CD4-positive, alpha-beta T cell treated with Interleukin-15 for 4 hours (primary cell): ENCODE measurements at places on chromosomes 4 and X.
A peak's percentile ranks its signal among the peaks of the same experiment; 100 is the strongest.

DNA sequence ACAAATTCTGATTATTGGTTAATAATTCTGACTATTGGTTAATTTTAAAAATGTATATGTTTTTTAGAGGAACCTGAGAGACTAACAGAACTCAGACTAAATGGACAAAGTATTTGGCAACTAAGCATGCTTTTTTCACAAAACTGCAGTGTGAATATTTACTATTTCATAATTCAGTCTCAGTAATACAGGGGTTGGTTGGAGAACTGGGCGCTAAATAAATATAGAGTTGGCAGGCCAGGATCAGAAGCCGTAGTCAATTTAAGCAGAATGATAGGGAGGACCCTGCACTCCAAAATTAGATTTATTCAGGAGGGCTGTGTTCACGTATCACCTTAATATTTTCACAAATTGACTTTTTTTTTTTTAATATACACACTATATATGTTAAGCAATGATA is 5.8 kb downstream of the TIGD2 start:
- DNase-seq: no peak

DNA sequence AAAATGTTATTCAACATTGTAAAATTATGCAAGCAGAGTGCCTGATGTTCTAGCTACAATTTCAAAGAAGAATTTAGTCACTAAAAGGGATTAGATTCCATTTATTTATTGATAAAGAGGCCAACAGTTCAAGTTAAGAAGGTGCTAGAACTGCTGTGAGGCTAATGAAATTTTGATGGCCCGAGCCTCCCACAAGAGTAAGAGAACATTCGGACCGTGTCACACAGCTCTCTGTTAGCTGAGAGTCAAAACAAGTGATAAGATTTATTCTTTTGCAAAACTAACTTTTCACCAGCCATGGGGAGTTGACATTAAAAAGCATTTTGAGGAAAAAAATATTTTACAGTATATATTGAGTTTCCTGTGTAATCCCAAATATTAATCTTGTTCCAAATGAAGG is 106.8 kb downstream of the TENM3 start:
- DNase-seq: no peak

DNA sequence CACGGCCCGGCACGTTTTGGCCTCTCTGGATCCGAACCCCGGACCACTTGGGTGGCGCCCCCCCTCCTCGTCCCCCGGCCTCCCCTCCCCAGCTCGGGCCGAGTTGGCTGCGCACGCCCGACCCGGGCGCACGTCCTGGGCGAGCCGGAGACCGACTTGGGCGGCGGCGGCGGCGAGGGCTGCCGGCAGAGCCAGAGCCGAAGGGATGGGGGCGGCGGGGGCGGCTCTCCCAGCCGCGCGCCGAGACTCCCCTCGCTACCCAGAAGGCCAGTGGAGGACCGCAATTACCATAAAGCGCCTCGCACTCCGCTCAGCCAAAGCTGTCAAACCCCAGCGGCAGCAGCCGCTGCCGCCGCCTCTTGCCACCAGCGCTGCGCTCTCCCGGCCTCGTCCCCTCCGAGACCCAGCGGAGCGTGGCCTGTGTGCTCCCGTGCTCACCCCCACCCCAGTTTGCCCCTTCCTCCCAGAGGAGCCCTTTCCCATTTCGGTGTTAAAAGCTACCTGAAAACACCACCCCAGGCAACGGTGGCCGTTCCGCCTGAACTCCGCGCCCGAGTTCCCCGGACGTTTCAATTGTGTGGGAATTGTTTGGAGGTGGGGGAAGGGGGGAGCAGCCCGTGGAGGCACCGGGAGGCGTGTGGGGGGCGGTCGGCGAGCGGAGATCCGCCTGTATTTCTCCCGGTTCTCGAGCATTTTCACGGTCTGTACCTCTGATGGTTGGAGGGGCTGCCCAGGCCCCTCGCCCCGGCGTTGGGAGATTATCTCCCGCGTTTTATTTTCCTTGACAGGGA is 701 bp upstream of the BCOR start:
- peak; percentile 59 for DNase-seq

GRCh38 chr4:25760518-25761157 is 102.2 kb downstream of the SEL1L3 start:
- no peak for DNase-seq

GRCh38 chrX:93932471-93933220 is 258.6 kb downstream of the FAM133A start:
- DNase-seq: no peak

DNA sequence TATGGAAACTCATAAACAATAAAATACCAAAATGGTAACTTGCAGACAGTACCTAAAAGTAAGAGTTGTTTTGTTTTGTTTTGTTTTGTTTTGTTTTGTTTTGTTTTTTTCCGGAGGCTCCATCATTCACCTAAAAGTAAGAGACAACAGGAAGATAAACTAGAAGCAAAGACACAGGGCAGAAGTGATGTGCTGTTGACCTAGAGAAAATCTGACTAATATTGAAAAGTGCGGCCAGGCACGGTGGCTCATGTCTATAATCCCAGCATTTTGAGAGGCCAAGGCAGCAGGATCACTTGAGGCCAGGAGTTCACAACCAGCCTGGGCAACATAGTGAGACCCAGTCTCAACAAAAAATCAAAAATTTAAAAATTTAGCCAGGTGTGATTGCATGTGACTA is 5.6 kb upstream of the CENPC start:
- no peak for DNase-seq

GRCh38 chr4:147816382-147817254 is 84.7 kb downstream of the ARHGAP10 start:
- no peak for DNase-seq

DNA sequence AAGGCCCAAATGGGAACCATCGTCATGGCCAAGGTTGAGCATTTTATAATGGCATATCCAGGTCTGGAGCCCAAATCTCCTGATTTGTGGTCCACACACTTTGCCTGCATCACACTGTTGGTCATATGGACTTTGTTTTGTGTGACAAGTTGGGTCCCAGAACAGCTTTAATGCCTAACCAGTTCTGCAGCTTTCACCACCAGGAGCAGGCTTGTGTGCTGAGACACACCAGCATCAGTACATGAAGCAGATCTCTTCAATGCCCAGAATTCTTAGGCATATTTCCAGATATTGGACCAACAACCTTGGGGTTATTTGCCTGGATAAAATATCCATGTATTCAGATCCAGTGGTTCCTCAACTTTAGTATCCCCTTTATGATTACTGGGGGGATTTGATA is 371.3 kb downstream of the FBXW7 start:
- no peak for DNase-seq

DNA sequence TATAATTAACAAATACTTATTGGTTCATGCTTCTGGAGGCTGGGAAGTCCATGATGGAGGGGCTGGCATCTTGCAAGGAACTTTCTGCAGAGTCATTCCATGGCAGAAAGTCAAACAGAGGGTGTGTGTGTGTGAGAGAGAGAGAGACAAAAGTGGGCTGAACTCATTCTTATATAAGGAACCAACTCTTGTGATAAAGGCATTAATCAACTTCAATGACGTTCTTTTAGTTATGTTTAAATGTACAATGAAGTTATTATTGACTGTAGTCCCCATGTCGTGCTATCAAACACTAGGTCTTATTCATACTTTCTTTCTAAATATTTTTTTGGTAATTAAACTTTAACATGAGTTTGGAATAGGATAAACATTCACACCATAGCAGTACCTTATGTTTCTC is 1408.8 kb downstream of the STIM2 start:
- DNase-seq: no peak

DNA sequence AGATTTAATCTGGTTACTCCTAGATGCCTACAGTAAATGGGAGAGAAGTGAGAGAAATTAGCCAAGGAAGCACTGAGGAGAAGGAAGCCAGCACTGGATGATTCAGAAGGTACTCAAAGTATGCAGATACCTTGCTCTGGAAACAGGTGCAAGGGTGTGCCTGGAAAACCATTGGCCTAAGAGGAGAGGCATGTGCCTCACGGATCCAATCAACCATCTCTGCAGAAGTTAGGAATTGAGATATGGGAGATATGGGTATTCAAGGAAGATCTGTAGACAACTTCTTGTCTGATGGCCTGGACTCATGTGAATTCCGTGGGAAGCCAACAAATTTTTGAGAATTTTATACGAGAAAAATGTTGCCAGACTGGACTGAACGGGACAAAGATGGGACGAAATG is 4.7 kb downstream of the H2BW1 start:
- DNase-seq: no peak

DNA sequence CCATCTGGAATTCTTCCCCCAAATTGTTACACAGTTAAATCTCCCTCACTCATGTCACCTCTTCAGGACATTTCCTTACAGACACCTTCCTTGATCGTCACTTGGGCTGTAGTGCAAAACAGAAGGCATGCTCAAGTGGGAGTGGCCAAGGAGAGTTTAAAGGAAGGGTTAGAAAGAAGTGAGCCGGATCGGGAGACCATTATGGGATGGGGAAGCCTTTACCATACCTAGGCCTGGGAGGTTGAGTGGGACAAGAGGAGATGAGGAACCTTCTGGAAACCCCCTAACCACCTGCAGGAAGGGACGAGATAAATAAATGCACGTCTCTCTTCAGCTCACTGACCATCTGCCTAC is 102.7 kb downstream of the UCHL1 start:
- DNase-seq: no peak

DNA sequence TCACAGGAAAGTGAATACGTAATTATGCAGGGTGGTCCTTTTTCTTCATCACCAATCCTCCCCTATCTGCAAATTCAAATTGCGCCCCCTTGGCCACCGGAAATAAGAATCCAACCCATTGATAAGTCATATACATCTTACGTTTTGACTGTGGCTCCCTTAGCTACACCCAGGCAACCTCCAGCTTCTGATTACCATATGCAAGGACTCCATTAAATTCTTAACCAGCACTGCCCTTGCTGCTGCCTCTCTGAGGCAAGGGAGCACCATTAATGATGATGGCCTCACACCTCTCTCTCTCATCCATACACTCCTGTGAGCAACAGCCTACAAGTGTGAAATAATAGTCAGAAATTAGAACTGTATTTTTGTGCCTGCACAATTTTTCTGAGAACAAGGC is 106.0 kb upstream of the NOCT start:
- no peak for DNase-seq

DNA sequence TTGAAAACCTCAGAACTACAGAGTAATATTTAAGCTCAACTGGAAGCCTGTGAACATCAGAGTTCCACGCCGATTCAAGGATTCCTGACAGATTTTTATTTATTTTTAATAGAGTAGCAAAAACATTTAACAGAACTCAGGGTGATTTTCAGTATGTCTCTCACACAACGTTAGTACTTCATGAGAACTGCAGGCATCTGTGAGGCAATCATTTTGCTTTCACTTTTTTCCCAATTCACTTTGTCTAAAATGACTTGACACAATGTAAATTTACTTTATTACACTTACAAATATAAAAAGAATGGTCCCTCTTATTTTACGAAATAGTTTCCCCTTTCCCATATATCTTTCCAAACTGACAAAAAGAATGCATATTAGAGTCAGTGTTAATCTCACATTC is 869.5 kb upstream of the EPHA5 start:
- no peak for DNase-seq

DNA sequence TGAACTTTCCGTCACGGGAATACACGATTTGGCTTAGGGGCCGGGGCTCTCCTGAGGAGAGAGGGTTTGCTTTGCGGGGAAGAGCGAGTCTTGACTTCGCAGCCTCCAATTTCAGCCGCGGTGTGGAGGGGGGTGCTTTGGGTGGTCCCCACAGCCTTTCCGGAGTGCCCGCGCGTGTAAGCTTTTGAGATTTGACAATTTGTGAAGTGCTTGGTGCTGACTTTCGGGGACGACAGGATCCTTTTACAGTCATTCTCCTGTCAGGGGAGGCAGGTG is 355 bp downstream of the SCML1 start:
- no peak for DNase-seq

- no peak for DNase-seq
Observed at GRCh38 chr4:182382941-182383340, 139.7 kb downstream of the TENM3 start.

DNA sequence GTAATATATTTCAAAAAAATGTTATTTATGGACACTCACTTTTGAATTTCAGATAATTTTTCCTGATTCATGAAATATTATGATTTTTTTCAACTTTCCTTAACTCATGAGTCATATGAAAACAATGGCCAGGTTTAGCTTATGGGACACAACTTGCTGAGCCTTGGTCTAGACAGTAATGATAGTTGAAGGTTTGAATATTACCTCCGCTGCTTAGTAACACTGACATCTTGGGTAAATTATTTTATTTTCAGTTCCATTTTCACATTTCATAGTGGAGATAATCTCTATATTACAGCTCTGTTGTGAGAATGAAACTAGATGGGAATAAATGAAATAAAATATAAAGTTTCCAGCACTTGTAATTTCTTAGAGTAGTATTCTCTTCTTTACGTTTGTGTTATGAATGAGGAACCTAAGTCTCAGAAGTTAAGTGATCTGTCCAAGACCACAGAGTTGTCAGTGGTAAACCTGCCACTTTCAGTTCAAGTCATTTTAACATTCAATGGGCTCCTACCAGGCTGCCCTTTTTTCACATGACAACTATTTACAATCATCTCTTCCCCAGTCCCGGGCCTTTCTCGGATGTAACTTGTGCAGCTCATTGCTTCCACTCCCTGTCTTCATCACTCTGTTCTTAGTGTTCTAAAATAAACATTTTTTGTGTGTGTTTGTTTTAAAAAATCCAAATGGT is 46.8 kb upstream of the GC start:
- no peak for DNase-seq

DNA sequence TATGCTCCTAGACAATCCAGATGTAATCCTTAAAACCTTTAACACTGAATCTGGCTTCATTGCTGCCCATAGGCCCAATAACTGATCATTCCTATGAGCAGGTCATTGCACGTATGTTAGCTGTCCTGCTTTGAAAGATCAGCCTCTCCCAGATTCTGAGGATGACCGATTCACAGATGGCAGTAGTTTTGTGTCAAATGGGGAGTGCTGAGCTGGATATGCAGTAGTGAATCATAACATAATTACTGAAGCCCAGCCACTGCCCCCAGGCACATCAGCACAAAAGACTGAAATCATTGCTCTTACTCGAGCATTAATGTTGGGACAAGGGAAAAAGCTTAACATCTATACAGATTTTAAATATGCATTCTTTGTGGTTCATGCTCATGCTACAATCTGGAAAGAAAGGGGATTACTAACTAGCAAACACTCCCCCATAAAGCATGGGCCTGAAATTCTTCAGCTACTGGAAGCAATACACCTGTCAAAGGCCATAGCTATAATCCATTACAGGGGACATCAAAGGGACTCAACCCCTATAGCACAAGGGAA is 16.4 kb upstream of the ZNF280C start:
- DNase-seq: no peak

- DNase-seq: no peak
Observed at GRCh38 chr4:18957716-18958115, 936.2 kb upstream of the LCORL start.

GRCh38 chr4:11341337-11342043 is 87.2 kb downstream of the HS3ST1 start:
- DNase-seq: no peak

DNA sequence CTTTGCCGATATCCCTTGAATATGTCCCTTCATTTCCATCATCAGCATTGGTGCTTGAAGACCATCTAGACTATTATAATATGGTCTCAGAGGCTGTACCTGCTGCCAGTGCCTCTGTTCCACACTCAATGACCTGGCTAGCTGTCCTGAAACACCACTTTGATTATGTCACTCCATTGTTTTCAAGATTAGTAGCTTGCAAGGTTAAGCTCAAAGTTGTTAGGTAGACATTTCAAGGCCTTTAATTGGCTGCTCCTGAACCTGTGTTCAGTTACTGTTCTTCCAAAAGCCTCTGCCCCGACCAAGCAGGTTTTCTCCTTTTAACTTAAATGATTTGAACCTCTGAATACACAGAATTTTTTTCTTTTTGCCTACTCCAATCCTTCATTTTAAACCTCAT is 52.9 kb downstream of the C4orf33 start:
- no peak for DNase-seq
